ENCODE measurements at places on chromosomes 11 and 22.

DNA sequence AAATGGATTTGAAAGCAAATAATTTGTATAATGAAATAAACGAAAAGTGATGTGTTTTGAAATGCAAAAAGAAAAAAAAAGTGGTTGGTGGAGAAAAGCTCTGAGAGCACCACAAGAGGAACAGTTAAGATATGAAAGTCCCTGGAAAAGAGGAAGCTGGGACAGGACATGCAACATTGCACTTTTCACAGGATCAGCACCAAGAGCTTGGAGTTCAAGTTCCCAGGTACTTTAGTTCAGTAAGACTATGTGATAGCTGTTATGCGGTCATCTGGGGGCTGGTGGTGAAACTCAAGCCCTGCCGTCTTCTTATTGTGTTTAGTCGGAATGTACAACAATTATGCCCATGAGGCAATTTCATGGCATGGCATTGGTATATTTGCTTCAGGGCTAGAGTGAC, 17.1 kb upstream of the MS4A4A start:
- no peak for DNase-seq

DNA sequence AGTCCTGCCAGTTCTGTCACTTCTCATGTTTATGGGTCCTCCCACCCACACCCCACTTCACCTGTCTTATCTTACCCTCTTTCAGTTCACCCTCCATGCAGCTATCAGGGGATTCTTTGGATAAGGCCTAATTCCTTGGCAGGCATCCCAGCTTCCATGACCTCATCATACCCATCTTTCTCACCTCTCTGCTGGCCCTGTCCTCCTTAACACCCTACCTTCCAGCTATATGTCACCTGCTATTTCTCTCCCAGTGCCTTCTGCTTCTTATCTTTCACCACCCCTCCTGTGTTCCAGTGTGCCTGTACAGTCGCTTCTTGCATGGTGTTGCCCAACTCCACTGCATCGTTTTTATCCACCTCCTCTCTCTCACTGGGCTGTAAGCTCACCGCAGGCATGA, 28.3 kb downstream of the SNU13 start:
- DNase-seq, result no peak

DNA sequence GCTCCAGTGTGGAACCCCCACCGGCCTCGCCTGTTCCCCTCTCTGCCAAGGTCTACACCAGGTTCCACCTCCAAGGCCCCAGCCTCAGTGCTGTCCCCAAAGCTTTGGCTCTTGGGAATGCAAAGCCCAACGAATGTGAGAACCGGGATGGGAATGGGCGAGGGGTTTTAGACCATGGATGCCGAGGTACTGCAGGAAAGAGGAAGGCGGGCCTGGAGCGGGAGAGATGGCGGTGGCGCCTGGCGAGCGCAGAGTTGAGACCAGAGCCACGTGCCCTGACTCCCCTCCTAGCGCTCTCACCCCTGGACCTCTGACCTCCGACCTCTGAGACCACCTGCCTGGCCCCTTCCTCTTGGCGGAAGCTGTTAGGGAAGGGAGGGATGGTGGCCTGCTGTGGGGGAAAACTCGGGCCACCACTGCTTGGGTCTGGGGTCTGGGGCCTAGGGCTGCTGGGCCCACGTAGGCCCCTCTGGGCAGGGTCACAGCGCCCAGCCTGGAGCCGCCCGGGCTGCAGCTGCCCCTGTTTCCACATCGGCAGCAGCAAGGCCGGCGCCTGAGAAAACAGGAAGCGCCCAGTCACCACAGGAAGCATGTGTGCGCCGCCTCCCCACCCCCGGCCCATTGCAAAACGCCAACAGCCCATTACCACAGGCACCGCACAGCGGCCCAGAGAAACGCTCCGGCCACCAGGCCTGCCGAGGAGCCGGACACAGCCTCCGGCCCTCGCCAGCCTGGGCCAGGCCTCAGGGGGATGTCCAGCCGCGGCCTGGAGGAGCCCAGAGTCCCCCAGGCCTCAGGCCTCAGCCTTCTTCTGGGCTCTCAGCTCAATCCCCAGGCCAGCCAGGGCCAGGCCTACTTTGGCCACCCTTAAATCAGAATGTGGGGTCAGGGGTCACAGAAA, 13.8 kb upstream of the SLC39A13 start:
- no peak for DNase-seq

DNA sequence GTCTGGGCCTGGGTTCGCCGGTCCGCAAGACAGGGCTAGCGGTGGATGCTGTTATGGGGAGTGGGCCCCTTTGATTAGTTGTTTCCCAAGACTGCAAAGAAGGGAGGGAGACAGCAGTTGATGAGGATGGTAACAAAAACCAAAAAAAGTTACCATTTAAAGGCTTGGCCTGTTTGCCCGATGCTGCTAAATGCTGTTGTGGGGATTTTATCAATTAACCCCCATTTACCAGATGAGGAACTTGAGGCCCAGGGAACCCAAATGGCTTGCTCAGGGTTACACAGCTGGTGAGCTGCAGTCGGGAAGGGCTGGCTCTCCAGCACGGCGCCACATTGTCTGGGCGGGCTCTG, 3.4 kb downstream of the TRPT1 start:
- DNase-seq, result no peak

DNA sequence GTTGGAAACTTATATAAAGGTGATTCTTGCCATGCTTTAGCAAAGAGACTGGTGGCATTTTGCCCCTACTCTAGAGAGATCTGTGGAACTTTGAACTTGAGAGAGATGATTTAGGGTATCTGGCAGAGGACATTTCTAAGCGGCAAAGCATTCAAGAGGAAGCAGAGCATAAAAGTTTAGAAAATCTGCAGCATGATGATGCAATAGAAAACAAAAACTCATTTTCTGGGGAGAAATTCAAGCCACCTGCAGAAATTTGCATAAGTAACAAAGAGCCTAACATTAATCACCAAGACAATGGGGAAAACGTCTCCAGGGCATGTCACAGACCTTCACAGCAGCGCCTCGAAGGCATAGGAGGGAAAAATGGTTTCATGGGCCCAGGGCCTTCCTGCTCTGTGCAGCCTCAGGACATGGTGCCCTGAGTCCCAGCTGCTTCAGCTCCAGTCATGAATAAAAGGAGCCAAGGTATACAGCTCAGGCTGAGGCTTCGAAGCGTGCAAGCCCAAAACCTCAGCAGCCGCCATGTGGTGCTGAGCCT, 83.4 kb downstream of the MRTFA start:
- DNase-seq, result no peak

- no peak for DNase-seq
Observed at GRCh38 chr11:25535467-25536272, 796.3 kb upstream of the ANO3 start.

DNA sequence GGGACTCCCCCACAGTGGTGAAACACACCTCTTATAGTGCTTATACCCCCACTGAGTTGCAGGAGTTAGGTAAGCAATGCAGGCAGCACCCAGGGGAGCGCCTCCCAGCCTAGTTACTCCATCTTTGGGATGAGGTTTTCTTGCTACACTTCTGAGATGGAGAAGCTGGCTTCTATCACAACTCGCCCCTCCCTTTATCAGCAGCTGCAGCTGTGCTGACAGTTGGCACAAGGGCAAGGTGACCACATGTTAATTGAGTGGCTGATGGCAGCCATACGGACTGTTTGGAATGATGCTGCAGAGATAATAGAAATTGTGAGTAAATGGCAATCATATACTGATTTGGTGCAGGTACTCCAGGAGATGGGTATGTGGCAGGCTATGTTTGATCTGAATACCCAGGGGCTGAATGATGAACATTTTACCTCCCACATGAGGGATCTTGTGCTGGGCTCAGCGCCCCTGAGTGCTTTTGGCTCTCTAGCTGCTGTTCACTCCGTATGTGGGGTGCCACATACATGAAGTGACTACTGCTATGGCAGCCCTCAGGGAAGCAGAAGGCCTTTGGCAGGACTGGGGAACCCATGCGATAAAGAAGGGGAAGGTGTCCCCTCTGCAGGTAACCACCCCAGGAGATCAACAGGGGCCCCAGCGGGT, 29.2 kb upstream of the KCNA4 start:
- no peak for DNase-seq

- DNase-seq, result no peak
Observed at GRCh38 chr11:87466223-87466622, 428.5 kb downstream of the TMEM135 start.

GRCh38 chr11:57071829-57072228, 83.1 kb downstream of the OR5AK2 start:
- no peak for DNase-seq

DNA sequence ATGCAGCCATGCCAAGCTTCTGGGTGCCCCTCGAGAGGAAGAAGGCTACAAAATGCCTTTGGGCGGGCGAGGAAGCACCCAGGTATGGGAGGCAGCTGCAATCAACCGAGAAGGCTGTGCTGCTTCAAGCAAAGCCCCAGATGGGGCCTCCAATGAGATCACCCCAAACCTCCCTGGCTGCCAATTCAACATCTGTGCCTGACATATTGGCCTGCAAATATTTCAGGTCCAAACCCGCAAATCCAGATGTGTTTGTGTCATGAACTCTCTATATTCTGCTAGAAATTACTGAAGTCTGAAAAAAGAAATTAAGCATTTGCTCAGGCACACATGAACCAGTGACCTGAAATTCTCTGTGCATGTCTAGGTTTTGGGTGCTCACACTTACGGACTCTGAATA, 78.8 kb upstream of the RCN1 start:
- no peak for DNase-seq

DNA sequence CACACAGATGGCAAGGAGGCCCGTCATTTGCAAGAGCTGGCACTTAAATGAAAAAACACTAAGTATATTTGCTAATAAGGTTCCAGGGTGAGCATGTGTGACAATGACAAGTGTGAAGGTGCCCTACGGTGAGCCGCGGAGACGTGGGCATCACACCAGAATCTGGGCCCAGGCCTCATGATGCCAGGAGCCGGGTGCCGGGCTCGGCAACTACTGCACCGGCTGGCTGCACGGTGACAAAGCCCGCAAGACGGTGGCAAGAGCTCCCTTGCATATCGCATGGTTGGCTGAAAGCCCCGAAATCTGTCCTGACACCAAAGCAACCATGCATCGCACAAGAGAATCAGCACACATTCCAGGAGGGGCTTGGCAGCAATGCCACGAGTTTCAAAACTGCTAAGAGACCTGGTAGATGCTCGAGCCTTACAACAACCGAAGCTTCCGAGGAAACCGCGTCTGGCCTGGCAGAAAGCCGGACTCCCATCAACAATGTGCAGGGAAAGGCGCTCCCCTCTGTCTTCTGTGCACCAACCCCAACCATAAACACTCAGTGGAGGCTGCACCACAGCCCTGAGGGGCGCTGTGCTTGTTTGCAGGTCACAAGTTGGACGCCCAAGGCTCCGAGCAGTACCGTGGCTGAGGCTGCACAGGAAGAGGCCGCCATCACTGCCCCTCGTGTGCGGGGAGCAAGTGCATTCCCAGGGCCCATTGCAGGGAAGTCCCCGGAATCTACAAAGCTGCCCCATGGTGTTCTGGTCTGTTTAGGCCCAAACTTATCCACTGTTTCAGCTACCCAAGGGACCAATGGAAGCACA, 339.7 kb downstream of the CTTN start:
- DNase-seq, result no peak

Measured in NT2/D1 (cell line).